Dermis blood vessel endothelial cell (primary cell): ENCODE measurements at places on chromosomes 5 and 9. TPM values are rescaled to one million over a fixed set of nuclear protein-coding genes. Genes with fewer than 3 reads are reported as not detected.

GRCh38 chr5:171579976-171580411, 160.5 kb downstream of the FGF18 start:
- DNase-seq, result no peak

PIP5K1B gene
- 0.05 TPM in 1 of 2 replicates, not detected in the other for total RNA-seq

- DNase-seq, result peak; percentile 56
Observed at GRCh38 chr5:179732918-179733771, 523 bp downstream of the MAML1 start.

PIP5KL1 gene
- 0.51 and 0.70 TPM in 2 replicates for total RNA-seq

SREK1IP1 gene
- 12.1 and 13.4 TPM in 2 replicates for total RNA-seq

- no peak for DNase-seq
Observed at GRCh38 chr9:16825331-16825725, 45.1 kb downstream of the BNC2 start.

- DNase-seq, result no peak
Observed at GRCh38 chr5:14816999-14817761, 54.4 kb downstream of the ANKH start.

FGF10 gene
- total RNA-seq, result not detected in 2 replicates

- no peak for DNase-seq
Observed at GRCh38 chr9:88651682-88652633, 117.0 kb downstream of the NXNL2 start.

DNA sequence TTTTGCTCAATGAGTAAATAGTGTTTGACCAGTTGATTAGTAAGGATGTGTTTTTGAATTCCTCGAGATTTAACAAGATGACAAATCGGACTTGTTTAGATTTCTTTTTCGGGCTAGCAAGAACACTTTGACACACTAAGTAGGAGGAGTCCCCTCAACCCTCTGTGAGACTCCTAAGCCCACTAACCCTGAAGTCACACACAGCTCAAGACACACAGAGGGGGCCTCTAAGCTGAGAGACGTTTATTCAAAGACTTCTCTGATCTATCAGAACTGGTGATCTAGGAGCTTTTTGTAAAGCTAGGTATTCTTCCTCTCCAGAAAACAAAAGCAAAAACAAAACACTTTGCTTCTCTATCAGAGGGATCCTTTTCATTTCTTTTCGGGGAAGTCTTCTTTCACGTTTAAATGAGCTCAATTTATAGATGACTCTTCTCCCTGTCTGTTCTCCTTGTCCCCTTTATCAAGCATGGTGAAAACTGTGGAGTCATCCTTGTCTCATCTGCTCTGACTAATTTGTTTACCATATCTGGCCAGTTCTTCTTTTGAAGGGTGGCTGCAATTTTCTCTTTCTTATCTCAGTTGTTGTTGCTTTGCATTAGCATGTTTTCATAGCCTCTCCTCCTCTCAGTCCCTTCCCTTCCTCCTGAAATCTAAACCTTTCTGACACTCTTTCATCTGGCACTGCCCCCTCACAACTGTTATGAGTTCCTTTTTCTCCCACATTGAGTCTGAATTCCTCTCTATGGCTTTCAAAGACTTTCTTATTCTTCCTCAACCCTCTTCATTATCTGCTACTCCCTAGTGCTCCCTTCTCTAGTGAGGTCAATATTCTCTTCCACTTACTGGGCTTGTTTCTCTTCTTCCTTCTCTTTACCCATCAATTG, 68.5 kb upstream of the RAI14 start:
- DNase-seq, result peak; percentile 49

SLC22A4 gene
- total RNA-seq, result 4.7 and 4.8 TPM in 2 replicates

DNA sequence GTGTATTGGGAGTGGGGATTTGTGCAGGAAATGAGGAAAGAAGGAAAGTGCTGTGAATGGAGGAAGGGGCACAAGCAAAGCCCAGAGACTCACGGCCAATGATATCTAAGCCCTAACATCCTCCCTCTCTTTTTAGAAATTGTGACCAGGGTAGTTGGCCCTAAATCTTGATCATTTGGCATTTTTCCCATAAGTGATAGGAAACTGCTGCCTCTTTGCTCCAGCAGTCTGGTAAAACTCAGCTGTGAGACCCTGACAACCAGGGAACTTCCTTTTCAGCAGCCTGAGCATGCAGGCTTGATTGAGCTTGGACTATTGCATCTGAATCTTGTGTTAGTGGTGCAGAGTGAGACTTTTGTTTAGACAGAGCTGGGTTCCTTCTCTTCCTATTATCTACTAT, 9.6 kb upstream of the ADRB2 start:
- no peak for DNase-seq

DCAF10 gene
- total RNA-seq, result 22.8 and 51.7 TPM in 2 replicates

GRCh38 chr5:14071433-14071832, 71.7 kb upstream of the TRIO start:
- DNase-seq, result no peak

DNA sequence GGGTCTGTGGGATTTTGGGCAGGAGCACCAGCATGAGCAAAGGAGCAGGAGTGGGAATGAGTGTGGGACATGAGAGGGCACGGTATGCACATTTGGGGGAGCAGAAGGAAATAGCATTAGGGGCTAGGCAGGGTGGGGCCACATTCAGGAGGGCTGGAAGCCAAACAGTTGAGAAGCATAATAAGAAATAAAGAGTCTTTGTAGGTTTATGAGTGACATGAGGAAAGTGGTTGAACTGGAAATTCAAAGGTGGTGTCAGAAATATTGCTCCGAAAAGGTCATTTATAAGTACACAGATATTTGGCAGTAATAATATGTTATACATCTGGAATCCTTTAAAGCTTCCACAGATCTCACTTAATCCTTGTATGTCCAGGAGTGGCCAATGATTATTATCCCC, 26.4 kb downstream of the ARHGEF28 start:
- DNase-seq, result no peak

- DNase-seq, result no peak
Observed at GRCh38 chr5:151935135-151935695, 10.6 kb upstream of the GLRA1 start.

AGPAT2 gene
- total RNA-seq, result 46.1 and 62.6 TPM in 2 replicates

DNA sequence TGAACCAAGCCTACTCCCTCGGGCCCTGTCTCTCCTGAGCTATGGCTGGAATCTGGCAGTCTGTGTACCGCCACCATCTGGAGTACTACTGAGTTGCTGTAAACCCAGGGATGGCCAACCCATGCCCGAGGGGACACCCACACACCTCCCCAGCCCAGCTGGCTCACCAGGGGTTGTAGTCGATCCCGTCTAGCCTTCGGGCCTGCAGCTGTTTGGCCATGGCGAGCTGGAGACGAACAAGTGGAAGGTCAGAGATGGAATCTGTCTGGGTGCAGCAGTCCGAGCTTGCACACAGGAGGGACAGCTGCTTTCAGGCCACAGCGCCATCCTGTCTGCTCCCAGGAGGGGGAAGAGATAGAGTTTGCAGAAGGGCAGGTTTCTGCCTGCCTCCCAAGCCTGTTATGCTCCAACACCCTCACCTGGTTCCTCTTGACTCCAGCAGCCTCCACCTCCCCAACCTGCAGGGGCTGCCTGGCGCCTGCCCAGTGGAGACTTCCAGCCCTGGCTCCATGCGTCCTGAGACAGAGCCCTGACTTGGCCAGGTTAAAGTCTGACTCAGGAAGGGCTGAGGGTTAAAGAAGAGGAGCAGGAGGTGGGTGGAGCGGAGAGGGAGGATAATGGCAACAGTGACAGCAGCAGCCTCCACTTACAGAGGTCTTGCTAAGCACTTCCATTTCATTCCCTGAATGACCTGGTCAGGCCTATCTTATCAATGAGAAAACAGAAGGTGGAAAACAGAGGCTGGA, 15.8 kb upstream of the SPOUT1 start:
- DNase-seq, result no peak

- DNase-seq, result no peak
Observed at GRCh38 chr5:117812861-117813260, 1175.5 kb downstream of the DTWD2 start.

- no peak for DNase-seq
Observed at GRCh38 chr5:11540112-11540511, 364.1 kb downstream of the CTNND2 start.

GRCh38 chr5:56479696-56480077, 246.6 kb upstream of the ANKRD55 start:
- DNase-seq, result no peak

GRCh38 chr5:95043234-95043633, 241.7 kb downstream of the MCTP1 start:
- DNase-seq, result peak; percentile 53

- no peak for DNase-seq
Observed at GRCh38 chr5:139711906-139712224, 63.7 kb downstream of the CXXC5 start.

CDK5RAP2 gene
- total RNA-seq, result 18.7 and 50.4 TPM in 2 replicates

CARD9 gene
- total RNA-seq, result 0.34 and 1.1 TPM in 2 replicates

DNA sequence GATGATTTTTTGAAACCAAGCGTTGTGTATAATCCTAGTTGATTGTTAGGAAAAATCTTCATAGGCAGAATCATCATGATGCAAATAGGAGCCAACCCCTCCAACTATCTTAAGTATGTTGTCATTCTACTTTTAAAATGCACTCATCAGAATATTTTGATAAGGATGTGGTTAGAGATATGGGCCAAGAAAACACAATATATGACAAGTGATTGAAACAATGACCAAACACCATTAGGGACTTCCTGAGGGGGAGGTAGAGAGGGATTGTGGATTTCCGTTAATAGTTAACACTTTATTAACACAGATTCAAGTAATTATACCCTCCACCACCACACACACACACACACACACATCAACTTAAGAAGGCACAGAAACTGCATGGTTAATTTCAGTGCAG, 143.3 kb downstream of the ARSB start:
- peak; percentile 70 for DNase-seq

TGFBI gene
- total RNA-seq, result 3.9 and 9.5 TPM in 2 replicates
